ENCODE measurements at places on chromosomes 11 and 22. TPM values are rescaled to one million over a fixed set of nuclear protein-coding genes. Genes with fewer than 3 reads are reported as not detected.

- ATAC-seq = no peak
Measured at GRCh38 chr22:37913233-37913721, 7.2 kb downstream of the MICALL1 start.

DNA sequence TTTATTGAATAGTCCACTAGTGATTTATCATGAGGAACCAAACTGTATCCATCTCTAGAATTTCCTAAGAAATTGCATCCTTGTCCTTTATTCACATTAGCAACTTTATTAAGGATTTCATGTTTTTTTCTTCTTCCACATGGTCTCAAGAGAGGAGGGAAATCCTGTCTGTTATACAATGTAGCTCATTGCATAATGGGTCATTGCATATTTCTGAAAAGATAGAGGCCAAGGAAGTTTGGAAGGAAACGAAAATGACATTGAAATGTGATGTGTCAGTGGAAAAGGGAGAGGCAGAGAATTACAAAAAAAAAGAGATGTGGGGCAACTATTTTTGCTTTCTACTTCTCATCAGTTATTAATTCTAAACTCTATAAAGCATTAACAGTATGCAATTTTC is 353.1 kb downstream of the METTL15 start:
- peak; percentile 41 for ATAC-seq

VPS37C gene
- 30.2 TPM for total RNA-seq

APOL5 gene
- not detected for total RNA-seq

- no peak for ATAC-seq
Measured at GRCh38 chr11:92830377-92831155, 138.9 kb upstream of the MTNR1B start.

All from gastroesophageal sphincter (tissue), 4 donors.